ENCODE measurements at places on chromosomes 5 and 9. TPM values are rescaled to one million over a fixed set of nuclear protein-coding genes. Genes with fewer than 3 reads are reported as not detected.
A peak's percentile ranks its signal among the peaks of the same experiment; 100 is the strongest.

Gene THG1L
- 27.4 TPM for total RNA-seq

Gene WDR38
- 0.04 TPM for total RNA-seq

GRCh38 chr5:147303976-147304375, 69.2 kb downstream of the STK32A start:
- no peak for DNase-seq

DNA sequence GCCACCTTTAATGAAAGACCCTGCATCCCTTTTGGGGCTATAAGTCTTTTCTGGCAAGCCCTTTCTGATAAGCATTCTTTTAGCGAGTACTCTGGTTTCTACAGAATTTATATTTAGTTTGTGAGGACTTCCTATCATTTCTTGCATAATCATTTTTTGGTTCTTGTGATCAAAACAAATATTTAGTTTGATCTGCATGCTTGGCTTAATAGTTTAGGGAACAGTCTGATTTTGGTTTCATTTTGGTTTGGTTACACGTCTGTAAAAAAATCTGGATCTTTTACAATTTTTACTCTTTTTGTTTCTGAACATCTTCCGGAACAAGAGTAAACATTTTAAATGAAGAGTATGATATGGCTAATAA, 1074.4 kb downstream of the CDH9 start:
- DNase-seq: no peak

- peak; percentile 7 for DNase-seq
Observed at GRCh38 chr5:159412284-159413046, 82.2 kb upstream of the IL12B start.

DNA sequence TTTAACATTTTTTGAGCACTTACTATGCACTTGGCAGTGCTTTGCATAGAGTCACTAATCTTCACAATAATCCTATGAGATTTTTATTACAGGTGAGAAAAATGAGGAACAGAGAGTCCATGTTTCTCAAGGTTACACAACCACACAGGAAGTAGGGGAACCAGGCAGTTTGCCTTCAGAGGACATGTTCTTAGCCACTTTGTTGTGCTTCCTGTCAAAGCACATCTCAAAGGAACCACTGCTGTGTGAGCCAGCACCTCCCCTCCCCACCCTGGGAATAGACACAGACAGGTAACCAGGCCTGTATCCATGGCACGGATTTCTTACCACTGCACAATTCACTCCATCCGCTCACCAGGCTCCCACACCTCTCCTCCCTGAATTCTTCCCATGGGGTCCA, 6.3 kb upstream of the DNAJB5 start:
- no peak for DNase-seq

DNA sequence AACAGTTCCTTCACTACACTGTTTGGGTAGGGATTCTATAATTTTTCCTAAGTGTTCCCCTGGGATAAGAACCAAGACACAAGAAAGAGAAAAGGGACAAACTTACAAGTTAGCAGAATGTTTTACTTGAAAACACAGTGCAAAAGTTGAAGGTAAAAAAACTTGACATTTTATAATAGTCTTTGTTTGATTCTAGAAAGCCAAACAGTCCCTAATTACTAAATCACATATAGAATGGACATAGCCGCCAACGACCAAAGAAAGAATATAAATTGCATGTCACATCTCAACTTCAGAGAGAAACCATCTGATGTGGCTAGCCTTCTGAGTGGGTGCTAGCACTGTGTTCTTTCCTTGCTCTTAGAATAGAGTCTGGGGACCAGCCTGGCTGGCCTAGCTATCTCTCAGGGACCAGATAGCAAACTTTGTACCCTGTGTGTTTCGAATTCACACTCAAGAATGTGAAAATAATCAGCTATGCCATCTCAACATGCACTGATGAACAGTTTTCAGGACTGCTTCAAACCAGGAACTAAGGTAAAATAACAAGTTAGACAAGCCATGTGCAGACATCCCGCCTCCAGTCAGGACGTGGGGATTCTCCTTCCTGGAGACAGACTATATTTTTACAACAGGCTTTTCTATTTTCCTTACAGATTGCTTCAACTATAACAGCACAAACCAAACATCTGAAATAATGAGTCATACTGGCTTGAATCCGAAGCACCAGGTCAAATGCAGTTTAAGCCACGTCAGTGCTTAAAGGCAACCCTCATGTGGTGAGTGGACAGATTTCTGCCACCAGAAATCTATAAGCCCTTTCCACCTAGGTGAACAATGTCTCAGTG, 53.7 kb downstream of the LHFPL2 start:
- peak; percentile 98 for DNase-seq

GRCh38 chr5:169433221-169433651, 132.3 kb upstream of the SLIT3 start:
- DNase-seq: peak; percentile 49

Data from muscle of leg (tissue), 16 donors.